Ureter (tissue), 1 donor: ENCODE measurements at places on chromosomes 11 and 22. TPM values are rescaled to one million over a fixed set of nuclear protein-coding genes. Genes with fewer than 3 reads are reported as not detected.

DNA sequence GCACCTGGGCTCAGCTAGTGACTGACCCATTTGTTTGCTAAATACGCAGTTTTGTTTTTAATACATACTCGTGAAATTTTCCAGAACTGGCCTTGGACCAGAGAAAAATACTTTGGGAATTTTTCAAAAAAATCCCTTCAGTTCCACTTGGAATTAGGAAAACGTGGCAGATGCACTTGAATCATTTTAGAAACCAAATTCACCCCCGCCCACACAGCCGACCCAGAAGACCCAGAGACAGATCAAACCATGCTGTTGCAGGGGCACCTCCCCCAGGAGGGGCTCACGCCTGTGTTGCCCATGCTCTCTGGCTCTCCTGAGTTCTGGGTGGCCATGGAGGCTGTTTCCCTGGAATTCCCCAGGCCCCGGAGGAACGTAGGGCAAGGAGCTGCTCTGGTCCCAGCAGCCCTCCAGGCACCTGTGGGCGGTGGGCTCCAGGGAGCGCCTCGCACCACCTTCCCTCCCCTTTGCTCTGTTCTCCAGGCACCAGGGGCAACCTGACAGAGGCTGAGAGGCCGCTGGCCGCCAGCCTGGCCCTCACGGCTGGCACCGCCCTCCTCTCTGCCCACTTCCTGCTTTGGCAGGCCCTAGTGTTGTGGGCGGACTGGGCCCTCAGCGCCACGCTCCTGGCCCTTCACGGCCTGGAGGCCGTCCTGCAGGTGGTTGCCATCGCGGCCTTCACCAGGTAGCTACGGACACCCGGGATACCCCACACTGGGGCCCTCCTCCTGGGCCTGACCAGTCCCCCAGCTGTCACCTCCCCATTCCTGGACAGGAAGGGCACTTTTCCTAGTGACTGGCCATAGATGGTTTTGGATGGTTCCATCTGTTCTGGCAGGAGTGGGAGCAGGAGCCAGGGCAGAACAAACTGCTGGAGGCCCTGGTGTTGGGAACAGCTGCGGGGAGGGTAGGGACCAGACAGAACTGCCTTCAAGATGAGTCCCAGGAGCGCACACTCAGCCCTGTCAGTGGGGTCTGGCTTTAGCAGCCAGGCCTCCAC lies 3.3 kb upstream of the EPS8L2 start:
- peak; percentile 53 for DNase-seq

GRCh38 chr22:40036591-40037225 lies 42.0 kb downstream of the FAM83F start:
- peak; percentile 60 for DNase-seq

DNA sequence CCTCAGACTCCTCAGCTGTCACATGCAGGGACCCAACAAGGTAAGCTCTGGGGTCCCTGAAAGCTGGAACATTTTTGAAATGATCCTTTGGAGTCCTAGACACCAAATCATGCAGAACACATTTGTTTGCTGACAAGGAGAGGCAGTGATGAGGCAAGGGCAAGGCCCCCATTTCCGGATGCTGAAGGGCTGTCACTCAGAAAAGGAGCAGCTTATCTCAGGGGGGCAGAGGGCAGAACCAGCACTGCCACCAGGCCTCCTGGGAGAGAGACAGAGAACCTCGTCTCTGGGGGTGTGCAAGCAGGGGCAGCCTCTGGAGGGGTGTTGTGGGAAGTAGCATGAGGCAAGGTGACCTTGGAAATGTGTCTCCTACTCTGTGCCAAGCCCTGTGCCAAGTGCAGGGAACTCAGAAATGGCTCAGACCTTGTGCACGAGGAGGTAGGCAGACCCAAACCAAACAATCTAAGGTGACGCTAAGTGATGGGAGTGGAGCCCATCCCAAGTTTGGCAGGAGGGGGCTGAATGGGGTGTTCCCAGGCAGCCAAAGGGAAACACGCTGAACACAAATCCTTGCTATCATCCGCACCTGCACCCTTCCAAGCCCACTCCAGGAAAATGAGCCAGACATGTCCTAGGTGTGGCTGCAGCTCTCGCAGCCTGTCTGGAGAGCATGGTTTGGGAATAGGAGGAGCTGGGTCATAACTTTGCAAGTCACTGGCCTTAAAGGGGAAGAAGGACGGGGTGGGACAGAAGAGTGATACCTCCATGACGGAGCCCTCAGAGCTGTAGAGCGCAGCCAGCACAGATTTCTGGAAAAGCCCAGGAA lies 94.2 kb downstream of the PDE2A start:
- no peak for DNase-seq

- no peak for DNase-seq
Observed at GRCh38 chr11:6283453-6284023, 23.9 kb downstream of the CCKBR start.

NCF4 gene
- total RNA-seq, result 27.2 TPM

DBX1 gene
- not detected for total RNA-seq

ACER3 gene
- total RNA-seq, result 33.4 TPM

SAA4 gene
- not detected for total RNA-seq
